ENCODE measurements at places on chromosomes 6 and 20.

GRCh38 chr6:11309947-11310665, 77.6 kb upstream of the NEDD9 start:
- ATAC-seq, result peak; percentile 48

DNA sequence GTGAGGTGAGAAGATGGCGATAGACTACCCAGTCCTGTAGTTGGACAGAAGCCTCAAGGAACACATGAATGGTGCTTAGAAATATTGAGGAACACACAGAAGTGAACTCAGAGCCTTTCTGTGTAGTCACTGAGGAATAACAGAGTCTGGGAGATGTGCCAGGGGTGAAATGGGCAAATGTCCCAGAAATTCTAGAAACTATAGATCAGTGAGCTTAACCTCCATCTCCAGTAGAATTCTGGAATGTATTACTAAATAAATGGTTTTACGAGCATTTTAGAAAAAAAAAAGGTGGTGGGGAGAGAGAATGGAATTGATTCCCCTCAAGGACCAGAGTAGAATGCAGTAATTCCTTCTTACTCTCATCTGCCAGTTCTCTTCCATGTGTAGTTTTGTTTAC, 380.0 kb downstream of the LMBRD1 start:
- no peak for ATAC-seq

- no peak for ATAC-seq
Measured at GRCh38 chr6:163965426-163966348, 551.2 kb downstream of the QKI start.

DNA sequence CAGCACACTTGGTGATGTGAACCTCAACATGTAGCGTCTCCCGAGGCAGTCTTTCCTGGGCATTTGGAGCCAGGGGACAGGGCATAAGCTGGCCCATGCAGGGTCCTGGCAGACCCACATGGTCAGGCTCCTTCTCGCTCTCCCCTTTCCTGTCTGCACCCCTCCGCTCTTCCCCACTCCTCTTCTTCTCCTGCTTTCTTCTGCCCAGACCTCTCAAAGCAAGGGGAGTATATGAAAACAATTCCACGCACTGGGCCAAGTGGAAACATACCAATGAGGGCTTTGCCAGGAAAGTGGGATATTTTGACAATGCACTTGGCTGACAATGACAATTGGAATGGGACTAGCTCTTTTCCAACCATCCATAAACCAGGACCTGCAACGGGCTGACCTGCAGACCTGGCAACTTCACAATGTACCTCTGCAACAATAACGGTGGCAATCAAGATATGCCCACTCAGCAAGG, 58.9 kb upstream of the TRAF3IP2 start:
- ATAC-seq, result no peak

DNA sequence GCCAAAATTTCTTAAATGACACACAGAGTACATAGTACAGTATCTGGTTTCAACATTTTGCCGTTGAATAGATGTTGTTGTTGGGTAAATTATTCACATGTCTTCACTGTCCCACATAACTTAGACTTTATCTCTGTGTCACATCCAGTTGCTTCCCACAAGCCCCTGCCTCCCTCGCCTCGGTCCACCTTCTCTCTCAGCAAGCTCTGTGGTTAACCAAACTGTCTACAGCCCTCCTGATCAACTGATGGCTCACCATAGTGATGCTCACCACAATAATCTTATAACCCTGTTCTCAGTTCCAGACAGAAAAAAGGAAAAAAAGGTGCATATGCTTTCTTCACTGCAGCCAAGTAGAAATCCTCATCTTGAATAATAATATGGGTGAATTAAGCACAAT, 23.0 kb downstream of the IL17F start:
- peak; percentile 22 for ATAC-seq

GRCh38 chr20:41392295-41392694, 25.7 kb upstream of the EMILIN3 start:
- no peak for ATAC-seq

DNA sequence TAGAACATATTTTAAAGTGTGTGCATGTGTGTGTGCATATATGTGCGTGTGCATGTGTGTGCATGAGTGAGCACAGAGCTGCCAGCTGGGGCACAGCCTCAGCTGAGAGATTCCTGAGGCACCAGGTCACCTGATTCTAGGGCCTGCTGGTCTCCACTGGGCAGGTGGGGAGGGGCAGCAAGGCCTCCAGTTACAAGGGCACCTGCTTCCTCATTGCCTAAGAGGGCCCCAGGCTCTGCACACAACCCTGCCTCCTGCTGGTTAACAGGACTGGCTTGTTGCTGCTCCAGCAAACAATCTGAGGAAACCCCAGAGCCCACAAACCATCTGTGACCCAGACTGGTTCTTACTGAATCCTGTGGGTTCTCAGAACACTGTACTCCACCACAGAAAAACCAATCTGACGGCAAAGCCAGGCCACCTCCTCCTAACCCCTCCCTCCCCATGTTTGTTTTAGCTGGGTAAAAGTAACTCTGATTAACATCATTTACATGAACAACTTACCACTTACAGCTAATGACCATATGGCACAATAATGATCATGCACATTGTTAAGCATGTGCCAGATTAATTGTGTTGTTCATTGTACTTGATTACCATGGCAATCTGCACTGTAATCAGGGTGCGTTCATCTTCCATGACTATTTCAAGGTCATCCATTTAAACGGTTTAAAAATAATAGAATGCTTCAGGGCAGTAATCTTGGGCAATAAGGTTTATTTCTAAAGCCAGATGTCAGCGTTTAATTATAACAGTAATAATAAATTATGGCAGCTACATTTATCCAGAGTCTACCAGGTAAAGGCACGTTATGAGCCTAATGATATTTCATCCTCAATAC, 23.1 kb upstream of the UBE2J1 start:
- peak; percentile 97 for ATAC-seq

GRCh38 chr6:96157018-96157565, 141.3 kb downstream of the FUT9 start:
- no peak for ATAC-seq

DNA sequence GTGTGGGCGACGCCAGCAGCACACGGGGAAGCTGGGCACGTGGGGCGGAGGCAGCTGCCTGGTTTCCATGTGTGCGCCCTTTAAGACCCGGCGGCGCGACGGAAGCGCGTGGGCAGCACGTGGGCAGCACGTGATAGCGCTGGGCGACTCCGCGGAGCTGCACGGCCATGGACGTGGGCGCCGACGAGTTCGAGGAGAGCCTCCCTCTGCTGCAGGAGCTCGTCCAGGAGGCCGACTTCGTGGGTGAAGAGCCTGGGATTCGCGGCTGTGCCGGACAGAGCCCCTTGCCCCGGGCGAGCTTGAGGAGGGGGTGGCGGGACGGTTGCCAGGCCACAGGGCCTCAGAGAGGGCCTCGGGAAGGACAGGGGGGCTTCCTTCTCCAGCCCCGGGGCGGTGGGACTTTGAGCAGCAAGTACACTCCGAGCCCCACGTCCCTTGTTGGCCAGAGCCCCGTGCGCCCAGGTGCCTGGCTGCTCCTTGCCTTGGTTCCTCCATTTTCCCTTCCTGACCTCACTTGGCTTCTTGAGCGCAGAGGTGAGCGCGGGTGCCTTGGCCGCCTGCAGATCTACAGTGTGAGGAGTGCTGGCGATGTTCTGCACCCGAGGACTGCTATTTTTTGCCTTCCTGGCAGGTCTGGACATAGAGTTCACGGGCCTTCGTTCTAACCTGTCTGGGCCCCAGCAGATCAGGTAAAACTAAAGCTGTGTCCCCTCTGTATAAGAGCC, at the start of gene PNLDC1:
TSS of gene PNLDC1 (plus strand) at position 136 of the 725 bp plus-strand sequence. CDS start at position 168, 32 bp downstream.
- ATAC-seq, result no peak

DNA sequence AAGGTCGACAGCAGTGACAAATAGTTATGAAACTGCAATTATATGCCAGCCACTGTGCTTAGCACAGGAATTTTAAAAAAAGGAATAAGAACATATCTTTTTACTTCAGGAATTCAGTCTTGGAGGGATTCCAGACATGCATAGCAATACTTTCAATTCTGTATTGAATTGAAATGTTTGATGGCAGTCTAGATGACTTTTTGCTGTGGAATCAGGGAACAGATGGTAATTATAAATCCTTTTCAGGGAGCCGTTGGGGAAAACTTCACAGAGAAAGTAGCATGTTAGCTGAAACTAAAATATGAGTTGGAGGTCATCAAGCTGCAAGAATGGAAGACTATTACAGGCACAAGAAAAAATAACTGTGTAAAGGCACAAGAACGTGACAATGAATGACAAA, 74.8 kb downstream of the IMPG1 start:
- ATAC-seq, result no peak

GRCh38 chr6:135938576-135939207, 87.2 kb downstream of the PDE7B start:
- no peak for ATAC-seq

DNA sequence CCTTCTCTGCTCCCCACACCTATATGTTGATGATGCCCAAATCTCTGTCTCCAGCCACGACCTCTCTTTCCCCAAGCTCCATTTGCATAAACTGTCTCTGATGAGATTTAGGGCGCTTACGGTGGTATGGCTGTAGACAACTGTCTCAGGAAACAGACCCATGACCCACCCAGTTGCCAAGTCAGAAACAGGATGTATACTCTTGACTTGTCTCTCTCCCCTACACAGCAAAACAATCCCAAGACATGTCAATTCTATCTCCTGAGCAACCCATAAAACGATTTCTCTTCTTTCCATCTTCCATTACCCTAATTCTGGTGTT, 13.9 kb downstream of the GNL1 start:
- peak; percentile 77 for ATAC-seq

DNA sequence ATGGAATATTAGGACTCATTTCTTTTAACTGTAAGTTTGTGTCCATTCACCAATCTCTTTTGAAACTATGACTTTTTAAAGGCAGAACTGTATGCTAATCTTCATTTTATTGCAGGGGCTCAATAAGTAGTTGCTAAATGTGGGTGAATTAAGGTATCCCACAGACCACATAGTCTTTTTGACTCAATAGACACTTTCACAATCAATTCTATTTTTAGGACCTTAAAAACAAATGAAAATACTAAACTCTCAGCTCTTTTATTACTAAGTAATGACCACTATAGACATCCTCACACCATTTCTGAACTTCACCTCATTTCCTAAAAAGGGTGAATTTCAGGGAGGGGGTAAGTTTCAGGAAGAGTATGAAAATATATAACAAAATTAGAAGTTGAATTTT, 106.8 kb upstream of the BEND6 start:
- no peak for ATAC-seq

DNA sequence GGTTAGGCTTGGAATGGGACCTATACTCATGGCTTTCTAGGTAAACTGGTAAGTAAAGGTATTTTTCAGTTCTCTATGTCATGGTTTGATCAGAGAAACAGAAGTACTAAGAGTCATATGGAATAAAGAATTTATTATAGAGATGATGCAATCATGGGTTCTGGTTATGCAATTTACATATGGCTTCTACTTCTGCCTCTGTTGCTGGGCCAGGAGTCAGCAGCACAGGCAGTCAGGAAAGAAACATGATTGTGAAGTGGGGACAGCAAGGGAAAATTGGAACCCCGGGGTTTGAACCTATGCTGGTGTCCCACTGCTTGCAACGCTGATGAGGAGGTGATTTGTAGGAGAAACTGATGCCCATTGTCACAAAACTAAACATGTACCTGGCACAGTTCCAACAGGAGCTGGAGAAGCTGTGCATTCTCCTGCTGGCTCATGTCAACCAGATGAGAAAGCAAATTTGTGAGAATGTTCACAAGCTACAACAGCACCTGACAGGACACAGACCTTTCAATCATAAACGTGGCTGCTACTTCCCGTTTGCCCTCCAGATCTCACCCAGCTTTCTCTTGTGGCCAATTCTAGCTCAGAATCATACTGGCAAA, 887.1 kb downstream of the TFAP2A start:
- ATAC-seq, result no peak

All from stimulated activated memory B cell treated with anti-CD40 and anti-IgM and Interleukin-4, amounts not matched to agents 10 μg/mL and 1 μg/mL and 100 μg/mL, for 72 hours (primary cell).